ENCODE measurements at places on chromosomes 16 and 17. TPM values are rescaled to one million over a fixed set of nuclear protein-coding genes. Genes with fewer than 3 reads are reported as not detected.
A peak's percentile ranks its signal among the peaks of the same experiment; 100 is the strongest.

The SPNS3 gene
- 0.66 TPM for total RNA-seq

The ASGR2 gene
- total RNA-seq = not detected

The OSGIN1 gene
- 8.6 TPM for total RNA-seq

DNA sequence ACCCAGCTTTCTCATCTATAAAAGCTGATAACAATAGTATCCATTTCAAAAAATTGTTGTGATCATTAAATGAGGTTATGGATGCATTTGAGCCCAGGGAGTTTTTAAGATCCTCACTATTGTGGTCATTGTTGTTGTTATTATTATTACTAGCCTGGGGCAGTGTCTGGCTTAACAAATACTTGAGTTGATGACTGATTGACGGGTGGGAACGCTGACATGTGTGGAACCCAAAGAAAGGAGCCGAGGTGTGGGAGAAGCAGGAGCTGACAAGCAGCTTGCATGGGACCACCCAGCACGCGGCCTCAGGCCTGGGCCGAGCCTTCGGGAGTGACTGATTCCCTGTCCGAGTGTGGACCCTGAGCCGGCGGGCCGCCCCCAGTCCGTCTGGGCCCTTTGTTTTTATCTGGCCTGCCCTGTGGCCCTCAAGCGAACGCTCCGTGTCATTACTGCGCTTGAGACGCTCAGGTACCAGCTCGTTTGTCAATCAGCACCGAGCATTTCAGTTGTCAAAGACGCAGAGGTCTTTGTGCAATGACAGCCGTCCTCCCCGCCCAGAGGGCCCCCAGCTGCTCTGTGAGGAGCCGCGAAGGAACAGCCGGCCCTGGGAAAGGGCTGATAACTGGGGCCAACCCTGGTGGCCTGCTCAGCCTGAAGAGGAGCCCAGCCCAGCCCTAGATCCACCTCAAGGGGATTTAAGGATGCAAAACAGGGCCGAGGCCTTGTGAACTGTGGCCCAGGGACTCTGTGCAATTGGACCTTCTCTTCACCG lies 132.9 kb upstream of the FOXF1 start:
- DNase-seq = no peak
- H3K4me1 ChIP-seq = no peaks in the 10 kb centered on the region
- no peaks in the 10 kb centered on the region for H3K36me3 ChIP-seq
- H3K27ac ChIP-seq = no peak overlapping the region

DNA sequence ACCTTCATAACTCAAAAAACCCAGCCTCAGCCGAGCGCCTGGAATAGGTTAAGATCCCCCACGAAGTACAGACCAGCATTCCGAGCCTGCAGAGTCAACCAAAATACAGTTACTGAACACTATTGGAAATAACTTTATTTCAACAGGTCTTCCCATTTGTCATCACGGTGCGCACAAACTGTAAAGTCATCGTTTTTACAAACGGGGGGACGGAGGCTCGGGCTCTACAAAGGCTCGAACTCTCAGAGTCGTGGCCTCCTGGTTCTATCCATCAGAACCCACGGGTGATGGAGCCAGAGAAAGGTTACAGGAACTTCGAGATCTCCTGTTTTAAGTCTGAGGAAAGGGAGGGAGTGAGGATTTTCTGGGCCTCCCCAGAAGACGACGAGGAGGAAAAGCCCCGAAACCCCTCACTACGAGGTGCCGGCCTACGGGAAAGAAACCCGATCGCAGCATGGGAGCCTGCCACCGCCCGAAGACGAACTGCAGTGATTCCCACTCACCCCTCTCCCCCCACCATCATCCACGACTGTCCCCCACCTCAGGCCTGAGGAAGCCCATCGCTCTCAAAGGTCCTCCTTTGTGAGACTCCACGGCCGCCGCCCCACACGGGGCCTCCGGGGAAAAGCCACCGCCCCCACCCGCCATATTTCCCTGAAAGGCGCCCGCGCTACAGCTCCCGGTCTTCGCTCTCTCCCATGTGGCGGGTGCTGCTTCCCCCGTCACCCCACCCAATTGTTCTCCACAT lies 917 bp downstream of the YWHAE start:
- H3K4me3 ChIP-seq = peak overlapping the region; percentile 53
- peak; percentile 47 for DNase-seq
- peaks cover 17% of the 10 kb centered on the region for H3K4me1 ChIP-seq
- H3K27ac ChIP-seq = peak overlapping the region; percentile 86
- no peaks in the 10 kb centered on the region for H3K36me3 ChIP-seq

GRCh38 chr16:21100447-21100846 lies 50.2 kb downstream of the DNAH3 start:
- peaks cover 15% of the 10 kb centered on the region for H3K4me1 ChIP-seq
- no peak overlapping the region for H3K4me3 ChIP-seq
- no peak overlapping the region for H3K27ac ChIP-seq
- H3K27me3 ChIP-seq = peaks cover 6% of the 10 kb centered on the region

GRCh38 chr16:50535506-50536257 lies 12.5 kb upstream of the NKD1 start:
- no peak overlapping the region for H3K27ac ChIP-seq
- no peak for DNase-seq
- no peak overlapping the region for H3K4me3 ChIP-seq
- no peaks in the 10 kb centered on the region for H3K4me1 ChIP-seq
- H3K27me3 ChIP-seq = no peaks in the 10 kb centered on the region
